ENCODE measurements at places on chromosomes 6 and 20. TPM values are rescaled to one million over a fixed set of nuclear protein-coding genes. Genes with fewer than 3 reads are reported as not detected.

The STX11 gene
- polyA plus RNA-seq, result 0.36 TPM

GRCh38 chr6:170288852-170289179, 2.1 kb downstream of the DLL1 start:
- DNase-seq, result no peak

DNA sequence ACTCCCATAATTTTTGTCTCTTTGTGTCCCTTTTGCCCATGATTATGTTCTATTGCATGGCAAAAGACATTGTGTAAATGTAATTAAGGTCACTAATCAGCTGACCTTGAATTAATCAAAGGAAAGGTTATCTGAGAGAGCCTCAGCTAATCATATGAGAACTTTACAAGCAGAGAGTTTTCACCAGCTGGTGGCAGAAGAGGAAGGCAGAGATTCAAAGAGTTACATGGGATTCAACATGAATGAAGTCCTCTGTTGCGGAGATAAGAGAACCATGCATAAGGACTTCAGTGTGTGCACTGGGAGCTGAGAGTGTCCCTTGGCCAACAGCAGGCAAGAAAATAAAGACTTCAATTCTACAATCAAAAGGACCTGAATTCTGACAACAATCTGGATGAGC, 494.1 kb upstream of the ARID1B start:
- DNase-seq, result no peak

DNA sequence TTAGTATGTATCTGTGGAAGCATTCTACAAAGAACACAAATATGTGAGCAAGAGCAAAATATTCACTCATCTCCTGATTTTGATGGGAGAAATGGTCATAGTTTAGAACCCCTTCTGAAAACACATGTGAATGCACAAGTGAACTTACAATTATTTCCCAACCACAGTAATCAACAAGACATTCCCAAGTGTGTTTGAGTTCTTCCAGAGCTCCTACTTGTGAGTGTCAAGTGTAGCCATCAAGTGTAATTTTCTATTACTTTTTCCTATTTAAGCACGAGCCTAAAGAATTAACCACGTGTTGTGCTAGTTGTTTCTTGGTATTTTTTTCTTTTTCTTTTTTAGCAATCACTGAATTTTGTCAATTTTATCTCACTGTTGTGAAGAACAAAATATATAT, 402.3 kb downstream of the NKAIN2 start:
- DNase-seq, result no peak

DNA sequence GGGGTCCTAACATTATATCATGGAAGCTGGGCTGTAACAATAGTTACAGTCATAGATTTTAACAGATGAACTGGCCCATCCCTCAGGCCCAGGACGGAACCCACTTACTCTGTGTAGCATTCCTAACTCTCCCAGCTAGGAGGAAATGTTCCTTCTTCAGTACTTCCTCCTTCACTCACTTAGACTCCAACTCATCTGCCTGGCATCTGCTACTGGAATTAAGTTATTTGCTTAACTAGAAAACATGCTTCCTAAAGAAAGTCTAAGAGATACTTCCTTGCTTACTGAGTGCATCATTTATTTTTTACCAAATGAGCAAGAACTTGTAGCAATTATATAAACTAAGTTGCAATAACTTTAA, 20.5 kb downstream of the GCLC start:
- peak; percentile 51 for DNase-seq

DNA sequence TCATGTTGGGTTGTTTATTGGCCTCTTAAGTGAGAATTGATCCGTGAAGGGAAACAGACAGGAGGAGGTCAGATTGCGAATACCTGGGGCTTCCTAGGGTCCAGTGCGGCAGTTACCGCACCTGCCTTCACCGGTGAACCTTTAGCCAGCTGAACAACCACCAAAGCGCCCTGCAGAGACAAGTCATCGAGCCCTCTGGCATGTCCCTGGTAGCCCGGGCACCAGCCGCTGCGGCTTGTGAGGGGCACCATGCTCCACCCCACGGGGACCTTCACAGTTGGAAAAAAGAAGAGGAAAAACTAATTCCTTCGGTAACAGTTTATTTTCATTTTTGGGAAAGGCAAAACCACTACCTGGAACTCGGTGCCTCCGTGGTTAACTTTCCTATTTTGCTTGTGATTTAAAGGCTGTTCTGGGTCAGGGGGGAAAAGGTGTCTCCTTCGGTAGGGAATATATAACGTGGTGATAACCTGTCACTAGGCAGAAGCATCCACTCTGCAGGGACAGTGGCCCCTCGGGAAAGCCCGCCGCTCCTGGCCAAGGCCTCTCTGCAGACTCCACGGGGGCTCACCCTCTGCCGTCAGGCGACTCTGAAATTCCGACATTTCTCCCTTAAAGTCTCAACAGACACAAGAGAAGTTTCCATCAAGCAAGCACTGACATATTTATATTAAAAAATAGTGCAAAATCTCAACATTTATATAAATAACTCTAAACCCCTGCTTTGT, 30.7 kb upstream of the ZBP1 start:
- peak; percentile 1 for DNase-seq

- no peak for DNase-seq
Observed at GRCh38 chr20:36873498-36874189, 2.3 kb upstream of the TLDC2 start.

DNA sequence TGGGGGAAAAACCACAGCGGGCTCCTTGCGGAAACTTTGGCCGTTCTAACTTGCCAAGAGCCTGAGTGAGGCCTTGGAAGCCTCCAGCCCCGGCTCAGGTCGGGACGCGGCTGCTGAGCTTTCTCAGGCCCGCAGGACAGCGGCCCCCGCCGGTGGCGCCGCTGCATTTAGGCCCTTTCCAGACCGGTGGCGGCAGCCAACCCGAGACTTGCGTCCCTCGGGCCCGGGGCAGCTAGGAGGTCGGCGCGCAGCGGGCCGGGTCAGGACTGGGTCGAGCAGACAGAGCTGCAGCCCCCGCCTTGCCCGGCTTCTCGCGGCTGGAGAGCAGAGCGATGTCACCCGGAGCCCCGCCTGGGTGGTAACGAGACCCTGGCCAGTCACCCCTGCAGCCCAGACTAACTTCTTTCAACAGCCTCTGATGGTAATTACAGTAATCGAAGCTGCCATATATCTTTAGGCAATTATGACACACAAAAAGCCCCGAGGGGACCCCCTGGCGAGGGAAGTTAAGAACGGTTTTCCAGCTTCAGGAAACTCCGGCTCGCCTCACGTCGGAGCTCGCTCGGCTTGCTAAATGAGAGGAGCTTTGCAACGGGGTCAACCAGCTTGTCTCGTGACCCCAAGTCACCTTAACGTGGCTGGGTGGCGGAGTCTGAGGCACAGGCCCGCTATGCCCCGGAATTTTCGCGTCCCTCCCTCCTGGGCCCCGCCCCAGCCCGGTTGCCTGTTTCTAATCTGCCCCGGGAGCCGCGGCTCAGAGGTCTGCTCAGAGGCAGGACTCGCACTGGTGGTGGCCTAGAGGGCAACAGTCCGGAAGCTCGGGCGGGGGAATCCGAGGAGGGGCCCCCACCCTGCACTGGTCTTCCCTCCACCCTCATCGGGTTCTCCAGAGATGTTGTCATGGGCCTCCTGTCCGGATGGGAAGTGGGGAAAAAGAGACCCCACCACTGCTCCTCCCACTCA, 3.0 kb downstream of the NR2E1 start:
- no peak for DNase-seq

DNA sequence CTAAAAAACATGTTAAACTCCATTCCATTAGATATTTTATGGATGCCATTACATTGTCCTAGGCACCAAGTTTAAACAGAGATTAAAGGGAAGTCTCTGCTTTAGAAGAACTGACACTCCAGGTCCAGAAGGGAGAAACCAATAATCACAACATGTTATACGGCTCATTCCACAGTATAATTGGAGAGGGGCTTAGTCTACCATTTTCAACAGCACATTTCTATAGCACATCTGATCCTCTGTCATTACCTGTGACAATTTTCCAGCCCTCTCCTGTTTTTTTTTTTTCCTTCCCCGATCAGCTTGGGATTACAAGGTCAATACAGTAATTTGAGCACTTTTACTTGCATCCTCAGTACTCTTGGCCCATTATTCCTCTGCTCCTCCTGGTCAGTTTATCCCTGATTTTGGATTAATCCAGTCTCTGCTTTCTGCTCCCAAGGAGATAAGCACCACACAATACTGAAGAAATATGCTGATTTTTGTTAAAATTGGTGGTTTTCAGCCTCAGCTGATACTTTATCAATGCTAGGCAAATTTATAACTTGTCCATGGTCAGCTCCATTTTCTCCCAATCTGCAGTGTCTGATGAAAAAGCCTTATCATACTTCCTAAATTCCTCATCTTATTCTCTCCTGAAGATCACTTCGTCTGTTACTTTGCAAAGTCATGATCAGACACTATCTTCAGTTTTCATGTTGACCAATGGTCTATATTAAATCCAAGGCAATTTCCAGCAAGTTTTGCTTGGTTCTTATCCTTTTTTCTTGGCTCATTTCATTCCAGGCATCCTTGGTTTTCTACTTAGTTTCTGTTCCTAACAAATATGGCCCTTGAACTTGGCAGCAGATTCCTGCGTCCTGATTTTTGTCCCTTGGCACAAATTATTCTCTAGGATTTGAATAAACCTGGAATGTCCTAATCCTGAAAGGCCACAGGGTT, 30.8 kb upstream of the SYNCRIP start:
- DNase-seq, result no peak

The ZFP57 gene
- not detected for polyA plus RNA-seq

DNA sequence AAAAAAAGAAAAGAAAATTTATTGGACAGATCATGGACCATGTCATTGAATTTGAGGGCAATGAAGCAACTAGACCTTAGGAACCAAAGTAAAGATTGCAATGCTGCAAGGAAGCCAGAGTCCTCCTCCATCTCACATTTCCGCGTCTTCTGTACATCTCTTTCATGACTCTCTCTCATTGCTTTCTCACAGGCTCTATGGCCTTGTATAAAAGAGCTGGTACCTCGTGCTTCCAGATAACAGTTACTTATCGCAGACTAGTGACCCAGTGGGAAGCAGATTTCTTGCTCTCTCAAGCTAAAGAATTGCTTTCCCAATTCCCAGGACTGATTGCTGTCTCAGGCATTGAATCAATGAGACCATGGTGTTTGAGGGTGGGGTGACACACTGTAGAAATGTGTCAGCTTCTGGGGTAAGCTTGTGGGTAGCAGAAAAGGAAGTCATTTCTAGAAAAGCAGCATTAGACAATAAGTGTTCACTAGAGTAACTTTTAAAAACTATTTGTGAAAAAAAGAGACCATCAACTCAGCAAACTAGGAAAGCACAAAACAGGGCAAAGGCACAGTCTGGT, 635.3 kb downstream of the UTRN start:
- DNase-seq, result no peak

The MAP1LC3A gene
- polyA plus RNA-seq, result 15.7 TPM

DNA sequence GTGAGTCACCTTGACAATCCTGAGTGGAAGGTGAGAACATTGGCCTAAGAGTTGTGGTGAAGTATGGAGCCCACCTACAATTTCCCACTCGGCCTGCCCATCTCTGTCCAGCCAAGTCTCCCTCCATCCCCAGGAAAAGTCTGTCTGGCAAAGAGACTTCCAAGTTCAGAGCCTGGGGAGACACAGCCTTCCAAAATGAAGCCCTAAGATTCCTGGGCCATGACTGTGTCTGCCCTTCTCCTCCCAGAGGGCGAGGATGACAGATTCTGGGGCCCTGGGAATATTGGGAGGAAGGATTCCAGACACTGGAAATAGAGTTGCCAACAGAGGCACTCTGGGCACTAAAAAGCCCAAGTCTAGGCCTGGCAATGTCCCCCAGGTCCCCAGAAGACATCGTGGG, 176.8 kb downstream of the NFATC2 start:
- peak; percentile 72 for DNase-seq

The DDO gene
- 0.08 TPM for polyA plus RNA-seq

DNA sequence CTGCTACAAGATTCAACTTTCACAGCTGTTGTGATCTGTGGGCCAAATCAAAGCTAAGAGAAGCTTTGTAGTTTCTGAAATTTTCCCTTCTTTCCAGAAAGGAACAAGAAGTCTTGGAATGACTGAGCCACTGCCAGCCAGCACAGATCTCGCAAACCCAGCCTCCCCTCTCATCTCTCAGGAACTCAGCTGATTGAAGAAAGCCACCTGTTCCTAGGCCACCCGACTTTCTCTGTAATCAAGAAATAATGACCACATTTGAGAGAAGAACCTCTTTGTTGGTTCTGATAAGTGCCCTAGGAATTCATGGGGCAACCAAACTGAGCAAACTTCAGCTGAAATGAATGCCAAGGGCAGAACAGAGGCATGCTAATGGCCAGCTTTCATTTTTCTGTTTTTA, 61.7 kb downstream of the HDGFL1 start:
- DNase-seq, result no peak

DNA sequence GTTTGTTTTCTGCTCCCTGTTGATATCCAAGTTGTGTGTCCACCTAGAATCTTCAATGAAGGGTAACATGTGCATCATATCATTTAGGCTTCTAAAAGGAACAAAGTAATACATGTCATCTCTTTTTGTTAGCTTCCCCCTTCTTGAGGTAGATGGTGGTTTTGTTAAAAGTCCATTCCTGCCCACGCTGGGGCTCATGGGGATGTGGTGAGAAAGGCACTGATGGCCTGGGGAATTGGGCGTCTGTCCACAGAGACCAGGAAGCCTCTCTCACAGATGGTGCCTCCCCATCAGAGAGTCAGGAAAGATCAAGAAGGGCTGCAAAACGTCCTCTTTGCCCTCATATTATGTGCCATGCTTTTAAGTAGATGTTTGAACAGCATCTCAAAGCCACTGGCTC, 32.5 kb downstream of the GNAS start:
- DNase-seq, result no peak

DNA sequence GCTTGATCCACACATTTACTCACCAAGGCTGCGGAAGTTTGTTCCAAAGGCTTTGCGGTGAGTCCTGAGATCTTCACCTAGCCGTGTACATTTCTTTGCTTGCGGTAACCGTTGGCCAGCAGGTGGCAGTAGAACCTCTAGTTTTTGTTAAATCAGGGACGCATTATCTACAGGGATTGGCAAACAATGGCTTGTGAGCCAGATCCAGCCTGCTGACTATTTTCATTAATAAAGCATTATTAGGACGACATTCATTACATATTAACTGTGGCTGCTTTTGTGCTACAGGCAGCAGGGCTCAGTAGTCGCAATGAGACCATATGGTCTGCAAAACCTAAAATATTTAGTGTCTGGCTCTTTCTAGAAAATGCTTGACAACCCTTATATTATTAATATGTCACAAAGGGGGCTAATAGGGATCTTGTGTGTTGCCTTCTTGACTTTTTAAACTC, 174.1 kb downstream of the DOK5 start:
- DNase-seq, result peak; percentile 75

- DNase-seq, result no peak
Observed at GRCh38 chr6:98932381-98932780, 15.4 kb downstream of the FBXL4 start.

GRCh38 chr6:82980086-82980485, 85.6 kb downstream of the UBE3D start:
- DNase-seq, result no peak

The PTCRA gene
- polyA plus RNA-seq, result not detected

GRCh38 chr6:13537527-13537897, 36.9 kb upstream of the SIRT5 start:
- DNase-seq, result no peak
